ENCODE measurements at places on chromosomes 16 and 17. TPM values are rescaled to one million over a fixed set of nuclear protein-coding genes. Genes with fewer than 3 reads are reported as not detected.

Gene GRN
- 511 TPM for total RNA-seq

Gene NDRG4
- 2.0 TPM for total RNA-seq

Gene KRTAP4-1
- not detected for total RNA-seq

Gene HIC1
- 3.3 TPM for total RNA-seq

Gene TNFRSF12A
- total RNA-seq: 522 TPM

Gene CIBAR2
- total RNA-seq: not detected

Gene NTN3
- total RNA-seq: not detected

Gene MEIOB
- 0.08 TPM for total RNA-seq

Gene CDH8
- total RNA-seq: not detected

Gene CA5A
- total RNA-seq: not detected

Gene RASL10B
- total RNA-seq: 0.11 TPM

Gene EME1
- 2.1 TPM for total RNA-seq

Gene NPIPA3
- 0.70 TPM for total RNA-seq

Gene DHRS7B
- 18.5 TPM for total RNA-seq

Gene C16orf86
- total RNA-seq: 2.0 TPM

Gene RDM1
- 1.0 TPM for total RNA-seq

Gene CSH1
- not detected for total RNA-seq

Gene NECAB2
- not detected for total RNA-seq

Gene MARVELD3
- total RNA-seq: 9.2 TPM

Gene TNRC6C
- total RNA-seq: 0.87 TPM

Gene MT1G
- 14.0 TPM for total RNA-seq

Gene LITAFD
- total RNA-seq: not detected

Gene CLDN7
- total RNA-seq: 26.0 TPM

Gene SMIM5
- total RNA-seq: not detected

Gene PLLP
- 12.4 TPM for total RNA-seq

Gene CCL22
- not detected for total RNA-seq

Gene EVI2A
- 0.39 TPM for total RNA-seq

Gene PLXDC1
- total RNA-seq: not detected

Gene TMEM95
- not detected for total RNA-seq

Gene ZFP1
- 5.5 TPM for total RNA-seq

Gene CX3CL1
- total RNA-seq: 8.4 TPM

Gene ZP2
- not detected for total RNA-seq

Gene ACD
- total RNA-seq: 53.2 TPM

Gene SHBG
- total RNA-seq: not detected

Gene FOXN1
- 0.04 TPM for total RNA-seq

Gene MATCAP1
- total RNA-seq: 9.2 TPM

Gene APOH
- total RNA-seq: not detected

Gene NUPR1
- total RNA-seq: 35.1 TPM

Gene SEC14L5
- 0.08 TPM for total RNA-seq

Gene RAB37
- not detected for total RNA-seq

Gene COPRS
- total RNA-seq: 53.4 TPM

Gene CD79B
- not detected for total RNA-seq

Gene CD300A
- total RNA-seq: not detected

Gene PRAC2
- total RNA-seq: not detected

Gene HSD11B2
- 0.23 TPM for total RNA-seq
